Vagina (tissue), 2 donors: ENCODE measurements at places on chromosomes 1 and 21. TPM values are rescaled to one million over a fixed set of nuclear protein-coding genes. Genes with fewer than 3 reads are reported as not detected.

- H3K4me3 ChIP-seq, result no peak overlapping the region
- DNase-seq, result no peak
- H3K27ac ChIP-seq, result no peak overlapping the region
- no peaks in the 10 kb centered on the region for H3K27me3 ChIP-seq
- no peaks in the 10 kb centered on the region for H3K36me3 ChIP-seq
Measured at GRCh38 chr1:219041818-219042217, 131.9 kb upstream of the LYPLAL1 start.

EDN2 gene
- 9.3 TPM for total RNA-seq

DNA sequence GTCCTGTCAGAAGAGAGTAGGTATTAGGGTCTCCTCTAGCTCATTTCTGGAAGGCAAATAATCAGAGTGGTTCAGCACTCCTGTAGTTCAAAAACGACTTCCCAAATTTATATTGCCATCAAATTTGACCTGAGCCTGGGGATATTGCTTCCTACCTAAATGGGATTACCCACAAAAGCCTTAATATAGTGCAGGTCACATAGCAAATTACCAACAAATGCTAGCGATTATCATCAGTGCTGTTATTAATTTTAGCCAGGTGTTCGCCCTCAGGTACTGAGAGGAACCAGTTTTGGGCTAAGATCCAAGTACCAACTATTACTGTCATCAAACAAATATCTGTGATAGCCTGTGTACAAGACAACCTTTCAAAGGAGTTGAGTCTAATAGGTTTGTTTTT is 661.8 kb upstream of the PTBP2 start:
- H3K27me3 ChIP-seq, result no peaks in the 10 kb centered on the region
- no peak overlapping the region for H3K27ac ChIP-seq
- no peaks in the 10 kb centered on the region for H3K4me1 ChIP-seq
- H3K36me3 ChIP-seq, result no peaks in the 10 kb centered on the region
- H3K4me3 ChIP-seq, result no peak overlapping the region

- no peaks in the 10 kb centered on the region for H3K27me3 ChIP-seq
- H3K4me1 ChIP-seq, result peaks cover 6% of the 10 kb centered on the region
- H3K36me3 ChIP-seq, result no peaks in the 10 kb centered on the region
- no peak overlapping the region for H3K4me3 ChIP-seq
- DNase-seq, result no peak
- H3K27ac ChIP-seq, result no peak overlapping the region
Measured at GRCh38 chr1:10814312-10814711, 17.9 kb upstream of the CASZ1 start.

- no peaks in the 10 kb centered on the region for H3K27me3 ChIP-seq
- peaks cover 9% of the 10 kb centered on the region for H3K4me1 ChIP-seq
- peak; percentile 25 for DNase-seq
- no peaks in the 10 kb centered on the region for H3K36me3 ChIP-seq
Measured at GRCh38 chr1:38475624-38476005, 384.0 kb downstream of the RRAGC start.

DNA sequence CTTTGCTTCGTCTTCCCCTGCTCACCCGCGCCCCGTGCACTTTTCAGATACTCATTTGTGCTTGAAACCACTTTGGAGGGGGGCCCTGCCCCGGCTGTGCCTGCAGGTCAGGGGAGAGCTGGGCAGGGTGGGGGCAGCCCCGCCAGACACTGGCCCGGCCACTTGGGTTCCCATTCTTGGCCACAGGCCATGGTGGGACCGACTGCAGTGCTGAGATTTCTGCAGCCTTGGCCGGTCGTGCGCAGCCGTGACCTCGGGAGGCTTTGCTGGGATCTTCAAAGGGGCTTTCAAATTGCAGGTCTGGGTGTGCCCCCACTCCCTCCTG is 54.5 kb upstream of the TTC34 start:
- H3K36me3 ChIP-seq, result no peaks in the 10 kb centered on the region
- H3K4me3 ChIP-seq, result no peak overlapping the region
- no peak overlapping the region for H3K27ac ChIP-seq
- H3K27me3 ChIP-seq, result peaks cover 5% of the 10 kb centered on the region
- H3K4me1 ChIP-seq, result no peaks in the 10 kb centered on the region

GRCh38 chr1:3030663-3031381 is 9.6 kb downstream of the ACTRT2 start:
- no peaks in the 10 kb centered on the region for H3K27me3 ChIP-seq
- no peak overlapping the region for H3K27ac ChIP-seq
- H3K4me3 ChIP-seq, result no peak overlapping the region
- DNase-seq, result no peak
- no peaks in the 10 kb centered on the region for H3K36me3 ChIP-seq
- no peaks in the 10 kb centered on the region for H3K4me1 ChIP-seq

- no peak overlapping the region for H3K27ac ChIP-seq
- DNase-seq, result no peak
- no peaks in the 10 kb centered on the region for H3K4me1 ChIP-seq
- no peaks in the 10 kb centered on the region for H3K36me3 ChIP-seq
- H3K4me3 ChIP-seq, result no peak overlapping the region
Measured at GRCh38 chr1:216785737-216786136, 62.5 kb upstream of the ESRRG start.

SPATA1 gene
- 0.25 TPM for total RNA-seq
